ENCODE measurements at places on chromosomes 4 and X.
A peak's percentile ranks its signal among the peaks of the same experiment; 100 is the strongest.

- no peak for DNase-seq
Measured at GRCh38 chr4:54005475-54005874, 58.9 kb downstream of the CHIC2 start.

DNA sequence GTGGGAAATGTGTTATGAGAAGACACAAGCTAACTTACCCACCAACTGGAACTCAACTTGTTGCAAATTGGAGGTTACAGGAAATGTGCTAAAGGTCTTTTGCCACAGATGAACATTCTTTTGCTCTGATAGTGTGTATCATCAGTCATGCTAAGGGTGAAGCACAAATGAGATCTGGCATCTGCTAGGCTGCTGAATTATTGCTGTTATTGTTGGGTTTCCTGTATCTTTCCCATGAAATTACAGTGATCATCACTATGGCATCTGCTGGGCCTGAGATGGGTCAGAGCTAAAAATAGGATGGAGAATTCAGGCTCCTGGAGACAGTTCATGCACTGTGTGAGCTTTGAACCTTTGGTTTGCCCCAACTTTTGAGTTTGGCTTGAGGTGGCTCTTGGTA lies 124.5 kb downstream of the NPNT start:
- no peak for DNase-seq

GRCh38 chr4:184328022-184328736 lies 110.5 kb upstream of the ENPP6 start:
- DNase-seq = peak; percentile 45

DNA sequence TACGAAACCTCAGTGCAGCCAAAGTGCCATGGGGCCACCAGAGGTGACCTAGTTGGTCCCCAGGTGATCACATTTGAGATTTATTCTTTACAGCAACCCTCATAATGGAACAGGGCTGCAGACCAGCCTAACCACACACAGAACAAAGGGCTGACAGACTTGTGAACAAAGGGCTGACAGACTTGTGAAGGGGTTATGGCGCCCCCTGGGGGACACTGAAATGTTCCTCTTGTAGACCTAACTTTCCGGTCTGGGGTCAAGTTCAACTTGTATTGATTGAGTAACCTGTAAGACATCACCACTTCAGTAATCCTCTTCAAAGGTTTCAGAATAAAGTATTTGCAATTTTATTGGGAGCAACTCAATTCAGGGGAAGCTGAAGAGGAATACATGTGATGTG lies 175.9 kb upstream of the RPS6KA3 start:
- DNase-seq = peak; percentile 68

GRCh38 chr4:134627366-134627765 lies 425.8 kb upstream of the PABPC4L start:
- DNase-seq = no peak
